ENCODE measurements at places on chromosomes 7 and 10.
A peak's percentile ranks its signal among the peaks of the same experiment; 100 is the strongest.

DNA sequence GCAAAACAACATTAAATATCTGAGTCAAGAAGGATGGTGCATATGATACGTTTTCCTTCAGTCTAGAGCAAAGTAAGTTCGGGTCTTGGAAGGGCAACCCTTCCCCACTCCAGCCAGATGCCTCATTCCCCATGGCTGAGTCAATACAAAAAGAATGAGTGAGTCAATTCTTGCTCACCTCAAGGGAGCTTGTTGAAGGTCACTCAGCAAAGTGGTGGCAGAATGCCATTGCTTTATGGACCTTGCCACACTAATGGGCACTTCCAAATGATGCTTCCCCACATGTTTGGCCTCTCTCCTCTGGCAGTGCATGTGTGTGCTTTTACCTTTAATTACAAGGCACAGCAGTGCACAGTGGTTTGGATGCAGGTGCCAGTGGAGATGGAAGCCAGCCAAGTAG lies 296.5 kb downstream of the SORCS3 start:
- H3K4me1 ChIP-seq: no peaks in the 10 kb centered on the region
- no peak overlapping the region for H3K27ac ChIP-seq
- no peak overlapping the region for H3K4me3 ChIP-seq

DNA sequence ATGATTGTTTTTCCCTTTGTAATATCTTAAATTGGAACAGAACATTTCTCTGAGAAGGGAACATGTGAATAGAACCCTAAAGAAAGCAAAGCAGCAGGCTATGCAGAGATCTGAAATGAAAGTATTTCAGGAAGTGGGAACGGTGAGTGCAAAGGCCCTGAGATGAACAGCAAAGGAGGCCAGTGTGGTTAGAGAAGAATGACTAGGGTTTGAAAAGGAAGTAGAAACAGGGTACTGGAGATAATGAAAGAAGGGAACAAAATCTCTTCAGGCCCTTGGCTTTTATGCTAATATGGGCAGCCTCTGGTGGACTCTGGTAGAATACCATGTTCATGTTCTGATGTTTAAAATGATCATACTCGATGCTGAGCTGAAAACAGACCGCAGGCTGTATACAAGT lies 22.2 kb downstream of the ARHGAP21 start:
- H3K27ac ChIP-seq: no peak overlapping the region
- no peaks in the 10 kb centered on the region for H3K36me3 ChIP-seq
- no peaks in the 10 kb centered on the region for H3K27me3 ChIP-seq
- no peak for DNase-seq
- no peak overlapping the region for H3K4me3 ChIP-seq
- peaks cover 13% of the 10 kb centered on the region for H3K4me1 ChIP-seq

- peaks cover 43% of the 10 kb centered on the region for H3K27me3 ChIP-seq
- H3K4me3 ChIP-seq: no peak overlapping the region
- no peaks in the 10 kb centered on the region for H3K4me1 ChIP-seq
- no peak for DNase-seq
- no peak overlapping the region for H3K27ac ChIP-seq
These were observed 47.2 kb downstream of the PAX2 start for GRCh38 chr10:100792574-100792973.

DNA sequence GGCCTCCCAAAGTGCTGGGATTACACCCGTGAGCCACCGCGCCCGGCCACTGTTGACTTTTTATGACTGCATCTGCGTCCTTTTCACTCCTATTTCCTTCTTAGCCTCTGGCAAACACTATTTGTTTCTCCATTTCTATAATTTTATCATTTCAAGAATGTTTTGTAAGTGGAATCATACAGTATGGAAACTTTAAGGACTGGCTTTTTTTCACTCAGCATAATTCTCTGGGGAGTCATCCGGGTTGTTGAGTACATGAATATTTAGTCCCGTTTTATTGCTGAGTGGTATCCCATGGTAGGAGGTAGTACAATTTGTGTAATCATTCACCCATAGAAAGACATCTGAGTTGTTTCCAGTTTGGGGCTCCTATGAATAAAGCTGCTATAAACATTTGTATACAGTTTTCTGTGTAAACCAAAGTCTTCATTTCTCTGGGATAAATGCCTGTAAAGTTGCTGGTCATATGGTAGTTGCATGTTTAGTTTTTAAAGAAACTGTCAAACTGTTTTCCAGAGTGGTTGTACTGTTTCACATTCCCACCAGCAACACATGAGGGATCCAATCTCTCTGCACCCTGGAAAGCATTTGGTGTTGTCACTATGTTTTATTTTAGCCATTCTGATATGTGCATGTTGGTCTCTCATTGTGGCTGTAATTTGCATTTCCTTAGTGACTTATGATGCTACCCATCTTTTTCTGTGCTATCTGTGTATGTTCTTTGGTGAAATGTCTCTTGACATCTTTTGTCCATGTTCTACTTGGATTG lies 139.6 kb upstream of the EEPD1 start:
- no peak overlapping the region for H3K27ac ChIP-seq
- H3K4me3 ChIP-seq: no peak overlapping the region
- 0 out of 2 replicates have a peak, but pooled peaks cover 3% of the 10 kb centered on the region for H3K27me3 ChIP-seq

- no peak overlapping the region for H3K4me3 ChIP-seq
- no peak overlapping the region for H3K27ac ChIP-seq
- H3K4me1 ChIP-seq: peaks cover 15% of the 10 kb centered on the region
- peak; percentile 38 for DNase-seq
These were observed 35.8 kb downstream of the DDIT4 start for GRCh38 chr10:72309290-72310240.

- H3K4me3 ChIP-seq: no peak overlapping the region
- H3K4me1 ChIP-seq: peaks cover 12% of the 10 kb centered on the region
- H3K27ac ChIP-seq: no peak overlapping the region
- no peaks in the 10 kb centered on the region for H3K27me3 ChIP-seq
These were observed 15.6 kb downstream of the ZRANB1 start for GRCh38 chr10:124957404-124957947.

All from IMR-90 (cell line).